Activated CD4-positive, alpha-beta T cell treated with anti-CD3 and anti-CD28 coated beads for 4 hours (primary cell): ENCODE measurements at places on chromosomes 5 and 9.
A peak's percentile ranks its signal among the peaks of the same experiment; 100 is the strongest.

- DNase-seq = no peak
Observed at GRCh38 chr9:84940294-84940693, 270.8 kb downstream of the NTRK2 start.

- DNase-seq = no peak
Observed at GRCh38 chr9:108668191-108668937, 187.4 kb downstream of the ACTL7B start.

DNA sequence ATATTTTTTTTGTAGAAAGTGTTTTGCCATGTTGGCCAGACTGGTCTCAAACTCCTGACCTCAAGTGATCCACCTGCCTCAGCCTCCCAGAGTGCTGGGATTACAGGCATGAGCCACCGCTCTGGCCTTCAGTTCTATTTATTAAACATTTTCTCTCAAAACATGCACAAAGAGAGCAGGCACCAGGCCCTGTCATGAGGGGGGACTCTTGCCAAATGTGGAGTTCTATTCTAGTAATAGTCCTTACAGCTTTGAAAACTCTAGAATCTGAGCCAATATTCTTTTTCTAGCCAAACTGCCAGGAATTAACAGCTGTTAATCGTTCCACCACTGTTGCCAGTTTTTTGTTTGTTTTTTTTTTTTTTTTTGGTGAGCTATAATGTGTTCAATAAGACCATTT lies 124.6 kb downstream of the TARS1 start:
- no peak for DNase-seq

DNA sequence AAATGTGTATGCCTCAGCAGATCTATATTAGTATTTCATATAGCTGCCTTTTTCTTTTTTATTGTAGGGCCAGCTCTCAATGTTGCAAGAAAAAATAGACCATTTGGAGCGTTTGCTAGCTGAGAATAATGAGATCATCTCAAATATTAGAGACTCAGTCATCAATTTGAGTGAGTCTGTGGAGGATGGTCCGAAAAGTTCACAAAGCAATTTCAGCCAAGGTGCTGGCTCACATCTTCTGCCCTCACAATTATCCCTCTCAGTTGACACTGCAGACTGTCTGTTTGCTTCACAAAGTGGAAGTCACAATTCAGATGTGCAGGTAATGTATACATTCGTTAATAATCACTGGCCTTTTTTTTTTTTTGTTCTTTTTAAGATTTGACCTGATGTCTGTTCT lies 23.7 kb downstream of the MAN2A1 start:
- no peak for DNase-seq

DNA sequence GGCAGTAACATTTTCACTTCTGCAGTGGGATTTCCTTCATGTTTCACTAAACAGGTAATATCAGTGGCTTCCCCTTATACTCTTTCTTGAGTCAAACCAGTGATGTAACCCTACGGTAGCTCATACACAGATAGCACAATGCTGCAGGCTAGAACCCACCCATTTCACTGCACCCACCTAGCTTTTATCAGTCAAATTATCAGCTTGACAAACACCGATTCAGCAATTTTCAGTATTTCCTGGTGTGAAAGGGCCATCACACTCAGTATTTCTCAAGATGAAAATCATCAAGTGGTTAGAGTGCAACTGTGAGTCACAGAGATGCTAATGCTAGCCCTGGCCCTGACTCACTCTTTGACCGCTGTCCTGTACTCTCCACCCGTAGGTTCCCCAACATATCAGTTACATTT lies 242.3 kb upstream of the PTGER4 start:
- peak; percentile 16 for DNase-seq

DNA sequence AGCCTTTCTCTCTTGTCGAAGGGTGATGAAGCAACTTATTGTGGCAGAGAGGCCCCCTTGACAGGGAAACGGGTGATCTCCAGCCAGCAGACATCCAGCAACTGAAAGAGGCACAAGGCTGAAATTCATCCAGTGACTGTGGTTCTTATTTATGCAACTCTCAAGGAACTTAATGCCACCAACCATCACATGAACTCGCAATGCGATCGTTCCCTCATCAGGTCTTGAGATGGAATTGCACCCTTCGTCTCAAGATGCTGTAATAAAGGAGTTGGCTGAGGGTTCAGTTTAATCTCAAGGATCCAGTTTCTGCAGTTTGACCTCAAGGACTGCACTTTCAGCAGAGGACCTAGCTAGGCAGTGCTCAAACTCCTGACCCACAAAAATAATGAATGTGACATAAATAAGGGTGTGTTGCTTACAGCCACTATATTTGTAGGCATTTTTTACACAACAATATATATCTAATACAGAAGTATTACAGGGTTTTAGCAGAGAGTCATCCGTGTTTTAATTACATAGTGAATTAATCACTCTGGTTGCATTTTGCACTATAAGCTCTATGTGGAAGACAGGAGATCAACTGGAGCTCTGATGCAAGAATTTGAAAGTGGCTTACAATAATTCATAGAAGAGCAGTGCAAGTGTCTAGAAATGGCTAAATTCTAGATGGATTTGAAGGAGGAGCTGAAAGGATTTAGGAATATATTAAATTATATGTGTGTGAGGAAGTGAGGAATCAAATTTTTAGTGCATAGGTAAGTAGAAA lies 957.8 kb upstream of the CTNND2 start:
- no peak for DNase-seq

GRCh38 chr5:94217216-94217615 lies 401.2 kb downstream of the KIAA0825 start:
- no peak for DNase-seq
